ENCODE measurements at places on chromosomes 3 and 15.

DNA sequence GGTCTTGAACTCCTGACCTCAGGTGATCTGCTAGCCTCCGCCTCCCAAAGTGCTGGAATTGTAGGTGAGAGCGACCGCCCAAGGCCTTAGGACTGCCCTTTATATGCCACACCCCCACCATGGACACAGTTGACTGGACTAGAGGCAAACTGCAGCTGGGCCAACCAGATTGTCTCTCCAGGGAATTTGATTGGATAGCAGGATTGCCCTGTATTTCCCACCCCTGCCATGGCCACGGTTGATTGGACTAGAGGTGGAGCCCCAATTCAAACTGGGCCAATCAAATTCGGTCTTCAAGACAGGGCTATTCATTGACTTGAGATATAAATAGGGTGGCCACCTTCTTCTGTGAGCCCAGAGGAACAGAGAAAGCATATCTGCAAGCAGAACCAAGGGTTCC lies 6.9 kb upstream of the CLPX start:
- peak; percentile 3 for DNase-seq

GRCh38 chr15:64009798-64010261 lies 36.5 kb downstream of the DAPK2 start:
- DNase-seq = no peak

DNA sequence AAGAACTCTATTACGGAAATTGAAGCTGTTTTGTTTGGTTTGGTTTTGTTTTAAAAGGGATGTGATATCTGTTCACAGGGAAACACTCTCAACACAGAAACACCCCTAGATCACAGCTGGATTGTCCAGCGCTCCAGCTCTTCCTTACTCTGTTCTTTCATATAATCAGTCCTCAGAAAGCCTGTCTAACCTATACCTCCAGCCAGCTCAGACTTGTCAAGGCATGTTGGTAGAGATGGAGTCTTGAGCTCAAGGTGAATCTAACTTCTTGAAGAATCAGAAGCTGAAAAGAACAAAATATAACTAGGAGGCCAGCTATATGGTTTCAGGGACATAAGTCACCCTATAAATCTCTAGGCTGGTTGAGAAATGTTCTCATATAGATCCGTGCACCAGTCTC lies 110.2 kb upstream of the EPHA3 start:
- DNase-seq = no peak

GRCh38 chr3:172561897-172562640 lies 38.8 kb upstream of the TNFSF10 start:
- peak; percentile 71 for DNase-seq

GRCh38 chr15:70761931-70762468 lies 1.4 kb downstream of the UACA start:
- no peak for DNase-seq

All from suppressor macrophage treated with lipopolysaccharide for 4 hours (primary cell).